ENCODE measurements at places on chromosomes 5 and 9.

GRCh38 chr9:2469681-2470221 is 151.8 kb upstream of the VLDLR start:
- DNase-seq = peak; percentile 45

DNA sequence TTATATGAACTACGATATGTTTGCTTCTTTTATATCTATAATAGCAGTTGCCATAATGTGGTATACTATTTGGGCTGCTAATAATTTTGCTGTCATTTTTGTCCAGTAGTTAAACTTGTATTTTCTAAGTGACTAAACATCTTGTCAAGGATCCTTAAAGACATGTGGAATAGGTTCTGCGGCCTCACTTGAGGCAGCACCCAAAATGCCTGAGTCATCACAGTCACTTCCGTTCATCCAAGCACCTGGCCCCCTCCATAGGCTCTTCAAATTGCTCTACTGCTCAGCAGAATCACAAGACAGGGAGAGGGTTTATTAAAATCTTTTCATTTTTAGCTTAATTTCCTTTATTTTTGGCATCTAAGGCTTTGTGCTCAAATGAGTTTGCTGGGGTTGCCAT is 259.1 kb downstream of the AOPEP start:
- no peak for DNase-seq

- DNase-seq = no peak
Observed at GRCh38 chr5:8033261-8033660, 164.3 kb downstream of the MTRR start.

GRCh38 chr5:97231025-97231636 is 48.1 kb upstream of the RIOK2 start:
- DNase-seq = peak; percentile 70

GRCh38 chr9:70474413-70474812 is 60.0 kb upstream of the KLF9 start:
- no peak for DNase-seq

Data from HT-29 (cell line).